ENCODE measurements at places on chromosomes 11 and 22.

DNA sequence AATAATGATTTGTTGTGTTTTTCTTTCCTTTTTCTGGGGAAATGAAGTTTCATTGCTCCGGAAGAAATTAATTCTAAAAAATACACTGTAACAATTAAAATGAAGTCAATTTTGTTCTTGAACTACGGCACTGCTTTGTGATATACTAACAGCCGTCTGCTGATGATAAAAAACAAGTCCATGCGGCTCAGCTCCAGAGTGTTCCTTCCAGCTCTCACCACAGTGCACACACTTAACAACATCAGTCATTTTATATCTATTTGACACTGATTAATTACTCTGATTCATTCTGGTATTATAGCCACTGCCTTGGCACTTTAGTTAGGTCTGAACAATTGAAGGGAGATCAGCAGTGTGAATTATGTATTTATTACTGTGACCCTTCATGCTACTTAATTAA lies 97.4 kb upstream of the SLC6A5 start:
- DNase-seq, result no peak

DNA sequence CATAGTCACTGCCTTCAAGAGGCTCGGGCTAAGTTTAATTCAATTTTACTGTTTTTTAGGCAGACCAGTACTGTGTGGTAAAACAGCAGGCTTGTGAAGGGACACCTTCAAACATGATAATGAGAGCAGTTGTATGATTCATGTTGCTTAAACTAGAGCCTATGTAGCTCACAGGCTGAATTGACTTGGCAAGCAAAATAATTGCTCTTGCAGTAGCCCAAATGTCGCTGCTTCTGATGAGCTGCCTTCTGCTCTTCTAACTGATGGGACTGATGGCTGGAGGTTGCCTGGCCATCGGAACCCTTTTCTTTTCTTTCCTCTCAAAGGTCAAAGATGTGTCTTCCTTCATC lies 137.6 kb downstream of the MAML2 start:
- no peak for DNase-seq

GRCh38 chr11:30774496-30775232 lies 188.5 kb upstream of the MPPED2 start:
- no peak for DNase-seq

- DNase-seq, result no peak
These were observed 39.1 kb upstream of the LIPT2 start for GRCh38 chr11:74532501-74533246.

DNA sequence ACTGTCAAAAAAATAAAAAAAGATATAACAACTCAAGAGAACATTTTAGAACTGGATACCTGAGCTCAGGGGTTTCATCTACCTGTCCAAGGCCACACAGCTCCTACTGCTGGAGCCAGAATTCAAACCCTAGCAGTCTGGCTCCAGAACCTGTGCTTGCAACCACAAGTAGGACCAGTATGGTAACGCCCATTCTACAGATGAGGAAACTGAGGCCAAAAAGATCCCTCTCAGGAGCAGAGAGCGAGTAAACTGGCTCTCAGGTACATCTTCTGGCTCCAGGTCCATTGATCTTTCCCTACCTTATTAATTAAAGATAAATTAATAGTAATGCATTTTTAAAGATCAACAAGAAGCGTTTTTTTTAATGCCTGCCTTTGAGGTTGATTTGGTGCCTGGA lies 19.2 kb downstream of the P2RX3 start:
- DNase-seq, result no peak
